ELR (cell line): ENCODE measurements at places on chromosomes 5 and 9.

DNA sequence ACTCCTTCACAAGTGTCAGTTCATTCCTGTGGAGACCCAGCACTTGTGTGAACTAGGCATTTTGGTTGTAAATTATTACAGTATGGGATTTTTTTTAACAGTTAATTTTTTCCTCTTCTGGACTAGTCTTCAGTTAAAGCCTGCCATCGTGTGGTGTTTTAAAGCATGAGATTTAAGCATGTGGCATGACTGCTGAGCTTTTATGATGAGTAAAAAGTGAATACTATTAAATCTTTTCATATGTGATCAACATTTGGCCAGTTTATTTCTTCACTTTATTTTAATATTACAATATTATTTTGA lies 25.0 kb downstream of the LMNB1 start:
- peak; percentile 50 for DNase-seq

DNA sequence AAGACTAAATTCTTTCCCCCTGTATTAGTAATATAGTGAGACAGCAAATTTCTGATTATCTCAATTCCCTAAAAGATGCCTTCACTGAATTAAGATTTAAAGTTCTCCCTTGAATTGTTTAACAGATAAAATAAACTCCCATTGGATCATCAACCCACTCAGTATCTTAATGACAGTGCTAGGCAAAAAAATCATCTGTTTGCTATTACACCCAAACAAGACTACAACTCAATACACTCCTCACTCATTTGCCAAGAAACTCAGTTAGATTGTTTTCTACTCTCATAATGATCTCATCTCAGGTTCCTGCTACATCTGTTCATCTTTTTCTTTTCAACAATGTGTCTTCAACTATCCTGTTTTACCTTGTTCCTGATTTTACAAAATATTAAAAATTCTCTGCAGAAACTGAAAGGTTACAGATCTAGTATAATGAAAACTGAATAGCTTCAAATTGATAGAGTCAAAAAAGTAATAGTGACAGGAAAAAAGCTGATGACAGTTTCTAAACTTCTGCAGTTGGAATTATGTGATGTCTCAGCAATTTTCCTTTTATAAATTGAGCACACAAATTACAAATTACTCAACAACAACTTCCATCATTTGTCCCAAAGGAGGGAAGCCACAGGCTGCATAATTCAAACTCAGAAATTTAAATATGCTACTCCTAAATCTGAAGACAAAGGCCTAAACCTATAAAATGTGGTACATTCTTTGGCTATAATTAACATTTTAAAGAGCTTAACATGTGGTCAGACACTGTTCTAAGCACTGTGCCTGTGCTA lies 39.4 kb downstream of the HOMER1 start:
- DNase-seq = no peak

DNA sequence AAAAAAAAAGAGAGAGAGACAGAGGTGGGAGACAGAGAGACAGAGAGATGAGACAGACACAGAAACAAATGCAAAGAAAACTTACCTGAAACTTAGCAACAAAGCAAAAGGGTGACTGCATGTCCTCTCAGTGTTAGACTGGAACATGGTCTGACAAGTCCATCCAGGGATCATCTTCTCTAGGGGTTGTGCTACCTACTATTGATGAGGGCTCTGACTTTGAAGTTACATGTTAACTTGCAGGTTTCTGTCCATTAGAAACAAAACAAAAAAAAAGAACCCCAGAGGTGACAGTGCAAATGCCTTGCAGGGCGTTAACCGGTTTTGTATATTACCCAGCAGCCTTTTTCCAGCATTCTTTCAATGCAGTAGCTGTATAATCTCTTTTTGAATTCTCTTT lies 13.6 kb upstream of the SPARC start:
- no peak for DNase-seq

DNA sequence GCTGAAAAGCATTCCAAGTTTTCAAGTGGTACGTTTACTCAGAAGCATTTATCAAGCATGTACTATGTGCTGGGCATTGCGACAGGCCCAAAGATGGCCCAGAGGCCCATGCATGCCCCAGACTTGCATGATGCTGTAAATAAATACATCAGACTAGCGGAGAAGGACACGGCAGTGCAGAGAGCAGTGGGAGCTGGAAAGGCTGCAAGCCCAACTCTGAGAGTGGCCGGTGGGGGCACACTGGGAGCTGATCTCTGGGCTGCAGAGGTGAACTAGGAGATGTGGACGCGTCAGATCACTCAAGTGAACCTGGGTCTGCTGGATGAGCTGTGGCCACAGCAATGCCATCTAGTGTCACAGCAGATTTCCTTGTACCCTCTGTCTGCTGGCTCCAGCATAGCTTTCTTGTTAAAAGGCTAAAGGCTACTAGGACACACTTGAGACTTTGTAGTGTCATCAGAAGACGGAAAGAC lies 246.9 kb downstream of the FANCC start:
- DNase-seq = no peak
